Spinal cord (tissue), 10 donors: ENCODE measurements at places on chromosomes 1 and 21.
A peak's percentile ranks its signal among the peaks of the same experiment; 100 is the strongest.

- DNase-seq: no peak
These were observed 26.2 kb downstream of the KIF1B start for GRCh38 chr1:10236405-10237156.

- DNase-seq: no peak
These were observed 239.8 kb downstream of the SDCCAG8 start for GRCh38 chr1:243495442-243496186.

- no peak for DNase-seq
These were observed 97.6 kb downstream of the APP start for GRCh38 chr21:26072666-26073615.

DNA sequence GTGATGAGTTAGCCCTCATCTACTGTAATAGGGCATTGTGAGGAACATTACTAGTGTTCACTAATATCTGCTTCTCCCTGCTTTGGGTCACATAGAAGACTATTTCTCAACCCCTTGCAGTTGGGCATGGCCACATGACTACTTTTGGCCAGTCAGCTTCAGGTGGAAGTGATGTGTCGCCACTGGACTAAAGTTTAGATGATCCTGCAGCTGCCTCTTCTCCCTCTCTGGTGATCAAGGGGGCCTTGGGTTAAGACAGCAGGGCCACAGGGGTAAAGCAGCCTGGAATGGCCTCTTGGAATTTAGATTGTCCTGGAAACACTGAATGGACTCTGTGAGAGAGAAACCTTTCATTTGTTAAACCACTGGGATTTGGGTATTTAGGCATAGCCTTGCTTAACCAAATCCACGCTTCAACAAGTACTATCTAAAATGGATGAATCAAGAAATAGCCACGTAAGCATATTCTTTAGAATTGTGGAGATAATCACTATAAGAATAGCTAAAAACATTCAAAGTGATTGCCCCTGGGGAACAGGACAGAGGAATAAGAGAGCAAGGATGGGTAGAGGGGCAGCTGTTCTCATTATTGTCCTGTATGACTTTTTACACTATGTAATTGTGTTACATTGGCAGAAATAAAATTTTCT is 41.2 kb downstream of the OPRD1 start:
- no peak for DNase-seq

DNA sequence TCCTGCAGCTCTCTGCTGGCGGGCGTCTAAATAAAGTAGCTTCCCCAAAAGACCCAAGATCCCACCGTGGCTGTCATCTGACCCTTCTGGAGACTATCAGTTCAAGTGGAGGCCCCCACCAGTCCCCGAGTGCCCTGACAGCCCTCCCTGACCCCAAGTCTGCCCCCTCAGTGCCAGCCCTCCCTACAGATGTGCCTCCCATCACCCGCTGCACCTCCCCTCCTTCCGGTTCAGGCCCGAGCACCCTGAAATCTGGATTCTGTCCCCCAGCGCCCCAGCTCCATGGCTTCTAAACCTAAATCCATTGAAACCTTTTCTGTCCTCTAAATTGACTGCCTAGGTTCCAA is 595 bp downstream of the IL10RB start:
- no peak for DNase-seq

GRCh38 chr1:25030674-25031589 is 100.9 kb upstream of the RUNX3 start:
- DNase-seq: no peak

DNA sequence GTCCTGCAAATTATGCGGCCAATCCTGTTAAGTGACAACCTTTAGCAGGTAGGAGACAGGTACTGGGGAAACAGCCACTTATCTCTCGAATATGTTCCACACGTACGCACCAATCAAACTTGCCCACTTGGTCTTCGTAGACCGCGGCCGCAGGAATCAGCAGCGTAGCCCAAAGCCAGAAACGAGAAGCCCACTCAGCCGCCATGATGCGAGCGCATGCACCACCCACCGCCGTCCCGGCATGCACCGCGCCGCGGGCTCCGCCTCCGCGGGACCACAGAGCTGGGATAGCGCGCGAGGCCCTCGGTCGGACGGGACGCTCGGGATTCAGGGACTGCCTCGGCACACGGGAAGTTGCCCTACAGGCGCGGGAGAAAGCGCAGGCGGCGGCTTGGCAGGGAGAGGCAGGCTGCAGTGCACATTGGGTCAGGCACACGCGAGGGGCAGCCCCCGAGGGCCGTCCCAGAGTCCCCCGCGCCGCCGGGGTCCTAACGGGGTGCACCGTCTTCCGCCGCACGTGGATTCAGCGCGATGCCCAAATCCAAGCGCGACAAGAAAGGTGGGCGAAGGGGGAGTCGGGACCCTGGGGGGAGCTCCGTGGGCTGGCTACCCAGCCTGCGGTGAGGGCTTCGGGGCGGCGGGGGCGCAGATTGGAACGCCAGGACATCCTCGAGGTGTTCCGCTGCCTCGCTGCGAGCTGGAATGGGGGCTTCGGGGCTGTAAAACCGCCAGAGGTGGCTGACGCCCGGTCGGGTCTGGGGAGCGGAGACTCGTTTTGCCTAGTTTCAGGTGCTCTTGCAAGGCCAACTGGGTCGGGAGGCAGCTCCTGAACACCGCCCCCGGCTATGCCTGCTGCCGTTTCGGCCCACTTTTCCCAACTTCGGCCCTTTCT is at the start of the genes EMC1 and MRTO4:
EMC1 (minus strand) TSS at position 220 of the 892 bp plus-strand sequence; CDS start at position 205, 15 bp downstream.
MRTO4 (plus strand) TSS at position 501 of the 892 bp plus-strand sequence; CDS start at position 532, 31 bp downstream.
- DNase-seq: peak; percentile 96
